ENCODE measurements at places on chromosomes 5 and 9. TPM values are rescaled to one million over a fixed set of nuclear protein-coding genes. Genes with fewer than 3 reads are reported as not detected.

DNA sequence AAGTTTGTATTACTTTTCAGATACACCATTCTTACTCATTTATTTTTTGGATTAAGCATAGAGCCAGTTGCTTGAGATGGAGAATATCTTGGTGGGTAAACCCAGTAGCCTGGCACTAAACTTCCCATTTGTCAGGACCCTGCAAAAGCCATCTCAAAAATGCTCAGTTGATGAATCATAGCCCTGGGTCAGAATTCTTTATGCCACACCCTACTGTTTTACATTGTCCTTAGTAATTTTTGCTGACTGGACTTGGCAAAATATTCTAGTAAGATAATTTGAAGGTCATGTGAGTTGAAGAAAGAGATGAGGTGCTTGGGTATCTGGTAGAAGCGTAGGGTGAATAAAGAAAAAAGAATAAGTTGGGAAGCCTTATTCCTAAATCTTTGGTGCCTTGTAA is 50.7 kb downstream of the C7 start:
- no peak overlapping the region for H3K4me3 ChIP-seq
- no peak for DNase-seq
- H3K4me1 ChIP-seq: peaks cover 4% of the 10 kb centered on the region
- H3K36me3 ChIP-seq: no peaks in the 10 kb centered on the region

DNA sequence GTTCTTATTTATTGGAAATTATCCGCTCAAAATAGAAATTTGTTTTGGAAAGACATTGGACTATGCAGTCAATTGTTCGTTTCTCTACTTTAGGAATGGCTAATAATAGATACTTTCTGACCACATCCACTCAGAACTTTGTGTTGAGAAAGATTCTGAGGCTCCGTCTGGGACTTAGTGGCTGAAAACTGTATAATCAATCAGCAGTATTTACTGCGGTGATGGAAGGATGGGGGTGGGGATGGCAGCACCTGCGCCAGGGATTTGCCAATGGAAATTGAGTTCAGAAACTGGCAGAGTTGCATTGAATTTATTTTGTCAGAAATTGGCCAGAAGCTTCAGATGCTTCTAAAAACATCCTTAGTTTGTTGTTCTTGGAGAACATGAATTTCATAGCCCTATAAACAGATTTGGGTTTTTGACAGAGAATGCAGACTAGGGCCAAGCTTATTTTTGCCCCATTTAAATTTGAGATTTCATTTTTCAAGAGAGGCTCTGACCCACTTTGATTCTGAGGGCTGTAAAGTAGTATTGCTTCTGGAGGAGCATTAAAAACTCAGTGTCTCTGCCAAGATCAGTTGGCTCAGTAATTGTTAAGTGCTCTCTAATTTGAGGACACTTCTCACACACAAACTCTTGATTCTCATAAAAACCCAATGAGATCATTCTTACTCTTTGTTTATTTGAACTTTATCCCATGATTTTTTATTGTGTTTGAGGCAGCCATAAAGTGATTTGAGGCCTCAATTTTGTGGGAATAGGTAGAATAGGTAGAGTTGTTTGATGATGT is 215.1 kb downstream of the CD180 start:
- no peaks in the 10 kb centered on the region for H3K27me3 ChIP-seq
- H3K4me3 ChIP-seq: no peak overlapping the region

GRCh38 chr9:127921557-127922120 is 4.8 kb upstream of the ST6GALNAC4 start:
- H3K4me3 ChIP-seq: peak overlapping the region; percentile 24
- H3K27ac ChIP-seq: no peak overlapping the region
- H3K27me3 ChIP-seq: no peaks in the 10 kb centered on the region
- peak; percentile 77 for DNase-seq
- no peaks in the 10 kb centered on the region for H3K36me3 ChIP-seq

GRCh38 chr5:44891116-44891515 is 82.4 kb downstream of the MRPS30 start:
- H3K27me3 ChIP-seq: no peaks in the 10 kb centered on the region
- no peak overlapping the region for H3K4me3 ChIP-seq
- no peak for DNase-seq
- no peaks in the 10 kb centered on the region for H3K36me3 ChIP-seq

- no peak for DNase-seq
- H3K27me3 ChIP-seq: no peaks in the 10 kb centered on the region
- no peaks in the 10 kb centered on the region for H3K4me1 ChIP-seq
- no peak overlapping the region for H3K4me3 ChIP-seq
- H3K27ac ChIP-seq: no peak overlapping the region
- no peaks in the 10 kb centered on the region for H3K36me3 ChIP-seq
Measured at GRCh38 chr5:180081481-180081880, 9.9 kb upstream of the RNF130 start.

DNA sequence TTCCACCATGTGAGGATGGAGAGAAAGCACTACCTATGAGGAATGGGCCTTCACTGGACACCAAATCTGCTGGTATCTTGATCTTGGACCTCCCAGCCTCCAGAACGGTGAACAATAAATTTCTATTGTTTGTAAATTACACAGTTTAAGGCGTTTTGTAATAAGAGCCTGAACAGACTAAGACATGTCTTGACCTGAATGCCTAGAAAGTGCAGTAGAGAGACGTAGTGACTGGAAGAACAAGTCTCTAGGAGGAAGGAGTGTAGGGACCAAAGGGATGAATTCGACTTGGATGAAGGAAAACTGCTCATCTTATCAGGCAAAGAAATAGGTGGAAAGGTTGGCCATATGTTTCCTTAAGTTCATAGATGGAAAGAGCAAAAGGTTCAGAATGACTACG is 309.8 kb upstream of the RGMB start:
- no peaks in the 10 kb centered on the region for H3K27me3 ChIP-seq
- no peak overlapping the region for H3K27ac ChIP-seq
- no peak for DNase-seq
- H3K4me3 ChIP-seq: no peak overlapping the region
- H3K36me3 ChIP-seq: no peaks in the 10 kb centered on the region

DNA sequence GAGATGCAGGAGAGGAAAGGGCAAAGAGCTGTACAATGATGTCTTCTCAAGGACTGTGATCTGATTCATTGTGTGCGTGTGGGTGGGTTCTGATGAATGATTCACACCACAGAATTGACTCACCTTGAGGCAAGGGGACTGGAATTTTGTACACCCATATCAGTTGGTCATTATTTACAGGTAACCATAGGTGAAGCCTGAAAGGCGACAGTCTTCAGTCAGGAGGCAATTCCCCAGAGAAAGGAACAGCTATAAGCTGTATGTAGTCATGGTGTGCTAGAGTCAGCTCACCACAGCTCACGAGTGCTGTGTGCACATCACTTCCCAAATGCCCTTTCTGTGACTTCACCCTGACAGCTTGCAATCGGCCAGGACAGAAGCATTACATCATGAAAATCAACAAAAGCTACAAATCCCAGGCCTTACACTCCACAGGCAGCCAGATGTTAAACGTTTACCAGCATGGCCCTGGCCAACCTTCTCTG is 87.6 kb upstream of the RPS23 start:
- no peaks in the 10 kb centered on the region for H3K27me3 ChIP-seq
- no peaks in the 10 kb centered on the region for H3K4me1 ChIP-seq
- no peak overlapping the region for H3K4me3 ChIP-seq
- H3K27ac ChIP-seq: no peak overlapping the region

DNA sequence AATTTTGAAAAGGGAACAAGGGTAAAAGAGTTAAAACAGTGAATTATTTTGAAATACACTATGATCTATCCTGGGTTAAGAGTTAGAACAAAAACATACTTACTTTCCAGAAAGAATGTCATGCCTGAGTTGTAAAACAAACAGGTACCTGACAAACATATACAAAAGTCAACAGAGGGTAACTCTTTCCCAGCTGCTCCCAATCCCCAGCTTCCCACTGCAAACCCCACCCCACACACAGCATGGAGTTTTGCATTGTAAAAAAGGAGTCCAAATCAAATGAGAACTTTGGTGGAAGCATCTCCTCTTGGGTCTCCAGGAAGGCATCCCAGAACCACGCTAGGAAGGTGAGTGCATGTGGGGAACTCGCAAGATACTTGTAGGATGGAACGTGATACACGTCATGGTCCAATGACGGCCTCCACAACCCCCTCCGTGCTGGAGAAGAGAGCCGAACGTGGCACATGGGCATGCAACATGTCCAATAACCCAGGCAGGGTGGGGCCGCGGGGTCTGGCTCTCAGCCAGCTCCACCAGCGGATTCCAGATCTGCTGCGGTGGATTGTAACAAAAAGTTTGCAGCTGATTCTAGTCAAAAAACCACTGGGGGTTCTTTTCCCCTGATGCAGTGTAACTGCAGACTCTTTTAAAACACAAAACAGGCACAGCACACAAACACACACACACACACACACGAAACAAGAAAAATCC is 55.8 kb downstream of the EPB41L4B start:
- H3K36me3 ChIP-seq: no peaks in the 10 kb centered on the region
- DNase-seq: peak; percentile 59
- no peak overlapping the region for H3K27ac ChIP-seq

DNA sequence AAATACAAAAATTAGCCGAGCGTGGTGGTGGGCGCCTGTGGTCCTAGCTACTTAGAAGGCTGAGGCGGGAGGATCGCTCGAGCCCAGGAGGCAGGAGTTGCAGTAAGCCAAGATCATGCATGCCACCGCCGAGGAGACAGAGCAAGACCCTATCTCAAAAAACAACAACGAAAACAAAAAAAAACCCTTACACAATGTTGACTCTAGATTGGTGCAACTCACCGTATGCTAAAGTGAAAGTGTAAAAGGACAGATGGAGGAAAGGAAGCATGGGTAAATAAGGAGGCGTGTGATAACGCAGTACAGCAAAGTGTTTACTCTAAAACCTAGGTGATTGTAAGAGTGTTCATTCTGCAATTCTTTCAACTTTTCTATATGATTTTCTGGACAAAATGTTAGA is 15.9 kb upstream of the RUFY1 start:
- no peak overlapping the region for H3K4me3 ChIP-seq
- no peaks in the 10 kb centered on the region for H3K36me3 ChIP-seq
- no peak overlapping the region for H3K27ac ChIP-seq
- no peak for DNase-seq
- H3K27me3 ChIP-seq: no peaks in the 10 kb centered on the region

DNA sequence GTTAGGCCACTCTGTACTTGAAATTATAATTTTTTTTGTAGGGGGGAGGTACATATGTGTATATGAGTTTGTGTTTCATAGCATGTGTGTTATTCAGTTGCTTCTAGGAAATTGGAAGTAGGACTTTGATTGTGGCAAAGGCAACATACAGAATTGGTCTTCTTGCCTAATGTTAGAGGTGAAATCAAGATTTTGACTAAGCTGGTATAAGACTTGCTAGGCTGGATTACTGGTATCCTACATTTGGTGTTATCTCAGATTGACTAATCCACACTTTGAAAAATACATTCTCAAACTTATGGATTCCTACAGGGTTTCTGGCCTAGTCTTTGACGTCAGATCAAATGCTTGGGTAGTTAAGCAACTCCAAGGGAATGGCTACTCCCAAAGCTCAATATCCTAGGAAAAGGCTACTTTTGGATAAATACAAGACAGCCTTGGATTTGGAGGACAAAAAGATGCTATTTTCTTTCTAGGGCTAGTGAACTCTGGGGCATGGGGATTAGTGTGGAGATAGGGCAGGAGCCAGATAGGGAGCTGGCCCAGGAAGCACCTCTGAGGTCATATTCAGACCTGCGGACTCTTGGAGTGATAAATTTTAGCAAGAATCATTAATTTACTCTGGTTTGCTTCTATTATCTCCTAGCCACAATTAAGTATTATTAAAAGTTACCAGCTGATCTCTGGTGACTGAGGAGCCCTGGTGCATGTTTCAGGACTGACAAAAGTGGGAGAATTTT is 144.0 kb upstream of the RPS23 start:
- H3K36me3 ChIP-seq: no peaks in the 10 kb centered on the region
- no peak for DNase-seq
- no peak overlapping the region for H3K27ac ChIP-seq
- H3K4me3 ChIP-seq: no peak overlapping the region
- H3K27me3 ChIP-seq: no peaks in the 10 kb centered on the region

DNA sequence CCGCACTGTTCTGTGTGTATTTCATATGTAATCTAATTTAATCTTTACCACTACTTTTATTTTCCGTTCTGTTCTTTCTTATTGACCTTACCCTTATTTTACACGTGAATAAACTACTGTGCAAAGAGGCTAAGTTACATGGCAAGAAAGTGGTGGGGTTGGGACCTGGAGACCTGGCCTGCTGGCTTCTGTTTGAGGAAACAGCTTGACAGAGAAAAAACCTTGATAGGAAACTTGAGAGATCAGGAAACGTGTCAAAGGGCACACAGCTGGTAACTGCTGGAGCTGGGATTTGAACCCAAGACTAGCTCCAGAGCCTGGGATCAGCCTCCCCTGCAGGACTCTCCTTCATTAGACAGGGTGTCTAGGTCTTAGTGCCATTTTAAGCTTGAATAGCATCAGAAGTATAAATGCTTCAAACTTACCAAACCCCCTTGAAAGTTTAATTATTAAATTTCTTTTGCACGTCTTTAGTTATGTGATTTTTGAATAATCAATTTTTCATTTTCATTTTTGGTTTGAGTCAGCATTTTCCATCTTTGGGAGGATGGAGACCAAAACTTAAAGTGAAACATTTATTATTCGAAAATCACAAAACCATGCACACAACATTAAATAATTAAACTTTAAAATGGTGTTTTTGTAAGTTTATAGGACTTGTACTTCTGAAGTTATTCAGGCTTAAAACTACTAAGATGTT is 129.5 kb downstream of the RGS3 start:
- no peaks in the 10 kb centered on the region for H3K27me3 ChIP-seq
- H3K4me1 ChIP-seq: peaks cover 49% of the 10 kb centered on the region
- H3K27ac ChIP-seq: no peak overlapping the region
- H3K36me3 ChIP-seq: no peaks in the 10 kb centered on the region

DNA sequence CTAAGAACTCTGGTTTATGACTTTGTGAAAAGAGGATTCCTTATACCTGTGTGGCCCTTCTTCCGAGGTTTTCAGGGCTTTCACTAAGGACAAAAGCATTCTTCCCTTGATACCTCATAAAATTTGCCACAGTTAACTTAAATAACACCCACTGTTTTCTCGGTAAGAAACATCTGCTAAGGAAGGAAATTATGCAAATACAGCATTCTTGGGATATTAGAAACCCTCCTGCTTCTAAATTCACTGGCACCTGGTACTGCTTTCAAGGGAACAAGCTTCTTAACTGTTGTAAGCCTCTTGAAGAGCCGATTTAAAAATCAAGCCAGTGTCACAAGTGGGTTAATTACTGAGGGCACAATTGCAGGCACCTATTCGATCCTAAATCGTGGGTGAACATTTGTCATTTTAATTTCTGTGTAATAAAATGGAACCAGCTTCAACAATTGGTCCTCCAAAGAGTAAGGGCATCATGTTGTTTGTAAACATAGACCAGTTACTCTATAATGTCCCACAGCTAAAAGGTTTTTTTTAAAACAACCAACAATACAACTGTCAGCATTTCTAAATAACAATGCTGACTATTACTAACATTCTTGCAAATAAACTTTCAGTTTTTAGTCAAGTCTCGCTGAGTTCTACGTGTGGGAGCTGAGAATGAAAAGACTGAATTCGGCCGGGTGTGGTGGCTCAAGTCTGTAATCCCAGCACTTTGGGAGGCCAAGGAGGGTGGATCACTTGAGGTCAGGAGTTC is 26.6 kb downstream of the AK3 start:
- no peak for DNase-seq
- H3K27me3 ChIP-seq: no peaks in the 10 kb centered on the region
- no peak overlapping the region for H3K4me3 ChIP-seq

Gene ACOT12
- total RNA-seq: 0.31 TPM

Gene PDGFRB
- total RNA-seq: 71.2 TPM

Gene PCDHB4
- total RNA-seq: 4.0 TPM

Gene LRRC19
- 0.08 TPM for total RNA-seq

Gene SLC6A7
- 0.12 TPM for total RNA-seq

Gene TIGD6
- total RNA-seq: 7.8 TPM

Gene ZNF366
- total RNA-seq: 1.4 TPM

Gene PPP2R2B
- 9.8 TPM for total RNA-seq

Gene UBE2QL1
- total RNA-seq: 3.2 TPM

Gene HMGCS1
- total RNA-seq: 42.9 TPM
